Renal cortex interstitium (tissue), 15 donors: ENCODE measurements at places on chromosomes 1 and 21. TPM values are rescaled to one million over a fixed set of nuclear protein-coding genes. Genes with fewer than 3 reads are reported as not detected.

- no peak for DNase-seq
Measured at GRCh38 chr1:40532844-40533424, 1.5 kb downstream of the ZNF684 start.

The RXFP4 gene
- polyA plus RNA-seq = 0.25 TPM

- peak; percentile 52 for DNase-seq
Measured at GRCh38 chr1:201888282-201889089, at the start of gene SHISA4. SHISA4 (plus strand) TSS chr1:201888898; CDS start chr1:201888995, 97 bp downstream.

The ST6GALNAC3 gene
- polyA plus RNA-seq = 87.0 TPM

- DNase-seq = no peak
Measured at GRCh38 chr1:18261891-18262290, 154.3 kb downstream of the IGSF21 start.

- DNase-seq = no peak
Measured at GRCh38 chr1:229815961-229816360, 189.9 kb downstream of the URB2 start.

The TSPAN1 gene
- 51.5 TPM for polyA plus RNA-seq

DNA sequence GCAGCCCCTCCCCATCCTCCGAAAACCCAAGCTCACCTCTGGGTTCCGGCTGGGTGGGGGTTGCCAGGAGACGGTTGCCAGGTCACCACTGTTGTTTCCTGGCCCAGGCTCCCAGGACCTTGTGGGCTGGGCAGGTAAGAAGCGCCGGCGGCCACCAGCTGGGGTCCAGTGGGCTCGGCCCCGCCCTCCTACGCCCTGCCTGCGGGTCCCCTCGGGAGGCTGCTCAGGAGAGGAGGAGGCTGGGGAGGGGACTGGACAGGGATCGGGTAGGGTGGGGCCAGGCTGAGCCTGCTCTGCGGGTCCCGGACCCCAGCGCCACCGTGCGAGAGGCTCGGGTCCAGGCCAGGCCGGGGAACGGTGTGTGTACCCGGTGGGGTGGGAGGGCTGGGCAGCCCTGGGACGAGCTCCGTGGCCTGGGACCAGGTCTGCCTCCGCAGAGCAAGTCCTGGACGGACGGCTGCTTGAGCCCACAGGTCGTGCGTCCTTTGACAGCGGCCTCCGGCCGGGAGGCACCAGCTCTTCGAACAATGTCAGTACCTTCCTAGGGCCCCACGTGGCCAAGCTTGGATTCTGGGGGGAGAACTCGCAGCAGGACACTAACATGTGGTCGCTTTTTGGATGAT, at the start of gene TTLL10:
Gene TTLL10 (plus strand): TSS at position 88 of the 623 bp plus-strand sequence. CDS start 5,336 bp downstream, outside the sequence.
- no peak for DNase-seq

The BARHL2 gene
- polyA plus RNA-seq = not detected

GRCh38 chr1:201020721-201021629, 2.5 kb downstream of the KIF21B start:
- no peak for DNase-seq

GRCh38 chr1:42305639-42306038, 29.4 kb downstream of the FOXJ3 start:
- DNase-seq = no peak

GRCh38 chr1:165896277-165896676, 68.9 kb downstream of the UCK2 start:
- DNase-seq = no peak

The LRRN2 gene
- polyA plus RNA-seq = 14.2 TPM

The ANGPTL3 gene
- 8.1 TPM for polyA plus RNA-seq

DNA sequence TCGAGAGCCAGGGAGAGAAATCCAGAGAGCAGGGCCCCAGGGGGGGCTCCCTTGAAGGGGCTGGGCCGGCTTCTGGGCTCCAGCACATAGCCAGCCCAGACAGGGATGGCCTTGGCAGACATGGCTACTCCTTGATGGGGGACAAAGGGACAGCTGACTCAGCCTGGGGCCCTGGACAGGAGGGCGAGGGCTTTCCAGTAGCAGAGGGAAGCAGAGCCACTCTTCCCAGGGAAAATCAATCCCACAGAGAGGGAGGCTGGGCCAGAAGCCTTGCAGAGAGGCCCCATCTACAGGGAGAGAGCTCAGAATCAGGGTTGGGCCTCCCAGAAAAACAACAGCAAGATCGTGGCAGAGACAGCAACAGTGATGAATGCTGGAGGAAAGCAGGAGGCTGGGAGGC, 15.6 kb downstream of the IGFN1 start:
- DNase-seq = no peak

The PIGR gene
- polyA plus RNA-seq = 1.9 TPM

GRCh38 chr1:230542681-230543080, 99.6 kb upstream of the COG2 start:
- no peak for DNase-seq

DNA sequence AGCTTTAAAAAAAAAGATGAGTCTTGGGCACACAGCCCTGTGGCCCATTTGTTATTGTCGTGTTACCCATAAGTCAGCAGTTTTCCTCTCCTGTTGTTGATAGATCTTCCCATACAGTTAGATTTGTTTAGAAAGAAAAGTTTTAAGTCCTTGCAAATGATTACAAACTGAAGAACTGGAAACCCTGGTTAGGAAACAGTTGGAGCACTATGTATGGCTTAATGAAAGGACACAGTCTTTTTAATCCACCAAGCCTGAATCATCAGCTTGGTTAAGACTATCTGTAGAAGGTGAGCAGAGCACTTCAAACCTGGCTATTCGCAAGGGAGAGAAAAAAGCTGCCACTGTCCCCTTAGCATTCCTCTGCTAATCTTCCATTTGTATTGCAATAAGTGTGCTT, 241.0 kb downstream of the DISC1 start:
- no peak for DNase-seq

GRCh38 chr1:243500512-243500911, 244.7 kb downstream of the SDCCAG8 start:
- DNase-seq = no peak

DNA sequence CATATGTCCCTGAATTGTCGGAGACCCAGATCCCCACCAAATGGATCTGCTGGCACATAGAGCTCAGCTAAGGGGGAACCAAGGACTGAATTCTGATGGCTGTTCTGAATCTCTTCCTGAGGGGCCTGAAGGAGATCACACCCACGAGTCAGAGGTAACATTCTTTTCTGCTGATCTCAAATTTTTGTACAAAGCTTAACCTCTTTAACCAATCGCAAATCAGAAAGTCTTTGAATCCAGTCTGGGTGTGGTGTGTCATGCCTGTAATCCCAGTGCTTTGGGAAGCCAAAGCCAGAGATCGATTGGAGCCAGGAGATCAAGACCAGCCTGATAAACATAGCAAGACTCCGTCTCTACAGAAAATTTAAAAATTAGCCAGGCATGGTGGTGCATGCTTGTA, 62.8 kb upstream of the PRRC2C start:
- no peak for DNase-seq
